Suppressor macrophage (primary cell): ENCODE measurements at places on chromosomes 3 and 15.
A peak's percentile ranks its signal among the peaks of the same experiment; 100 is the strongest.

- no peak for DNase-seq
Measured at GRCh38 chr3:156360963-156361362, 194.0 kb downstream of the SSR3 start.

GRCh38 chr3:47688488-47688887, 93.2 kb downstream of the SMARCC1 start:
- DNase-seq = no peak

DNA sequence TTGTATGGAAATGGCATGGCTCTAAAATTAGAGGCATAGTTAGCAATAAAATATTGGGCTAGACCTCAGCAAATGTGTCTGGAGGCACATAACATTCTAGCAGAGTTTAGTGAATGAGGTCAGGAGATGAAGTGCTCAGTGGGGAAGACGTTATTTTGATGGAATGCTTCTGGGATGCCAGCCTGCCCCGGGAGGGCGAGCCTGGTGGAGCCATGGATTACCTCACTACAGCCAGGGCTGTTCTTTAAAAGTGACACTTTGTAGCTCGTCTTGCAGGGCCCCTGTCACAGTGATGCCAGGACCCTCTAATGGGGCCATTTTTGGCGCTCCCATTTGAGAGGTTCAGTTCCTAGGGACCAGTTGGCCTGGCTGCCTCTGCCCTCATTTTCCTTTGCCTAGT, 48.5 kb downstream of the PXYLP1 start:
- no peak for DNase-seq

- DNase-seq = no peak
Measured at GRCh38 chr3:4772171-4772804, 206.9 kb upstream of the BHLHE40 start.

- no peak for DNase-seq
Measured at GRCh38 chr15:40151991-40152390, 8.9 kb upstream of the BUB1B start.

- no peak for DNase-seq
Measured at GRCh38 chr15:31345606-31346366, 19.2 kb downstream of the KLF13 start.

GRCh38 chr15:88657326-88658069, 18.7 kb downstream of the ISG20 start:
- peak; percentile 33 for DNase-seq

GRCh38 chr15:67117370-67117769, 52.0 kb downstream of the SMAD3 start:
- DNase-seq = peak; percentile 81

DNA sequence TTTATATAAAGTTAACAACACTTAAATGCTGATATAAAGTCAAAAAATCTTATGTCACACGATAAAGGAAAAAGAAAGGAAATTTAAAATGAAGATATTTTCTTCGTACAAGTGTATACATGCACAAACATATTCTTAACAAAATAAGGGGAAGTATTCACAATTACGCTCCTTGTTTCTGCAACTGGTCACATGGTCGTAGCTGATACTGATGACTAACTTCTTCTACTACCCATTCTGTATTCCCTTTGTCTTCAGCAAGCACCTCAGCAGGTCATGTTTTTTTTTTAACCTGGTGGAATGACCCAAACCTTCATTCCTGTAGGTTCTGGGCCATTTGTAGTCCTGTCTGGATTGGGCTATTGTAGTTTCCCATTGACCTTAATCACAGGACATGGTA, 30.0 kb upstream of the CMTM8 start:
- peak; percentile 44 for DNase-seq

- DNase-seq = peak; percentile 85
Measured at GRCh38 chr15:84840741-84841429, 23.7 kb downstream of the ALPK3 start.

DNA sequence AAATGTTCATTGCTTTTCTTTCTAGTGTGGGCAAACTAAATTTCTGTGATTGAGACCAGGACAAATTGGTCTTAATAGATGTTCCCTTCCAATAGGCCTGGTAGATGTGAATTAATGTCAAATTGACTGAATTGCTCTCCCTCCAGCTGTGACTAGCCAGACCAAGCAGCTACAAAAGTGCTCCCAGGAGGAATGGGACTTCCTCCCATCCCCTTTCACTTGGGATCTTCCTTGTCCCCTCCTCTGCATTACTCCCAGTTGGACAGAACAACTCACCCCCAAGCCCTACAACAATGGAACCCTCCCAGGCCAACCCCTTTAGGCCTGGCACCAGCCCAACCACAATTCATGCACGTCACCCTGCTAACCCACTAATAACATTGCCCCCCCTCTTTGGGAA, 19.6 kb upstream of the ZKSCAN7 start:
- DNase-seq = no peak
